ENCODE measurements at places on chromosomes 2 and 18. TPM values are rescaled to one million over a fixed set of nuclear protein-coding genes. Genes with fewer than 3 reads are reported as not detected.

The MRPL30 gene
- total RNA-seq = 22.7 TPM

The MAL gene
- total RNA-seq = 113 TPM

GRCh38 chr2:123035541-123035940 is 989.5 kb upstream of the CNTNAP5 start:
- no peak for DNase-seq

- DNase-seq = no peak
Observed at GRCh38 chr2:23434721-23435121, 49.7 kb downstream of the KLHL29 start.

DNA sequence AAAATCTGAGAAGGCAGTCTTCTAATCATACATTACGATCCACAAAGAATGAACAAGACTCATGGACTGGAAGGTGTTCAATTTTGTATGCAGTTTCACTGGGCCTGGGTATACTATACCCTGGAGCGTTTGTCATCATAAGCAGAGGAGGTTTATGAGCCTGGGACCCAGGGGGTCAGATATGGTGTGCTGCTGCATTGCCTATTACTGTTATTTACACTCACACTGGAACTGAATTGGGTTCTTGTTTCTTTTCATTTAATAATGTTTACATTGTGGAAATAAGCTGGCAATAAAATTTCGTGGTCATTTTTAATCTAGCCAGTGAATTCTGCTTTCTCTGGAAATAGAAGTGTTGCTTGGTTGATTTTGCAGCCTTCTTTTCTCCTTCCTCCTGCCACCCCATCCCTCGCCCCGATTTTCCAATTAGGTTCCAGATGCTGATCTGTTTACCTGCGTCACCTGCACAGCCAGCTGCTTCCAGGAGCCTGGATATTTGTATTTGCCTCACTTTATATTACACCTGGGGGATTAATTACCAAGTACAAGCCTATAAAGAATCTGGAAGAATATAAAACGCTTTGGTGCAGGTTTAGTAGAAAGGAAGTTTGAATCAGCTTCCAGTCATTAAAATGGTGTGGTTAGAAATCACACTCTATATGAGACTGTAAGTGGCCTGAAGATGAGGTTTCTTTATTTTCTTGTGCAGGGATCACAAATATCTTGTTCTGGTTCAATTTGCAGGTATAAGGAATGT is 234.4 kb downstream of the SOCS6 start:
- no peak for DNase-seq

All from CD4-positive, alpha-beta memory T cell (primary cell).